Activated T-cell treated with anti-CD3 and anti-CD28 coated beads for 48 hours (primary cell): ENCODE measurements at places on chromosomes 5 and 9.

- no peak for DNase-seq
Observed at GRCh38 chr5:150481972-150482406, 25.9 kb upstream of the NDST1 start.

DNA sequence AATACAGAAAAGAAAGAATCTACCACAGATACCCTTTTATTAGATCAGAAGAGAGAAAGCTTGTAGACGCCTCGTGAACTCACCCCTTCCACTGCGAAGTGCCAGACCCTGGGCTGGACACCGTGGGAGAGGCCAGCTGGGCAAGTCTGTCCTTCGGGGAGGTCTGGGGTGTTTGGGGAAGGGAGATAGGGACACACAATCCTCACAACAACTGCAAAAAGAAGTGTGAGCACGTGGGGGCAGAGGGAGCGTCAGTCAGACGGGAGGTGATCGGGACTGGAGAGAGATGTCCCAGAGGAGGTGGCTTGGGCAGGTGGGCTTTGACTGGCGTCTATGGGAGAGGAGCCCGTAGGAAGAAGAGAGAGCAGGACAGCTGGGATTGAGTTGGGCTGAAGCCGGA is 27.3 kb upstream of the GRHPR start:
- DNase-seq: no peak

- no peak for DNase-seq
Observed at GRCh38 chr5:76278261-76278789, 124.8 kb upstream of the IQGAP2 start.

DNA sequence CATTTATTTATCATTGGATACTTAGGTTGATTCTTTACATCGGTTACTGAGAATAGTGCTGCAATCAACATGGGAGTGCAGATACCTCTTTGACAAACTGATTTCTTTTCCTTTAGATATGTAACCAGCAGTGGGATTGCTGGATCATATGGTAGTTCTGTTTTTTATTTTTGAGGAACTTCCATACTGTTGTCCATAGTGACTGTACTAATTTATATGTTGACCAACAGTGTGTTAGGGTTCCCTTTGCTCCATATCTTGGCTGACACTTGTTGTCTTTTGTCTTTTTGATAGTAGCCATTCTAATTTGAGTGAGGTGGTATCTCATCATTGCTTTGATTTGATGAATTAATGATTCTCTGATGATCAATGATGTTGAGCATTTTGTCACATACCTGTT is 137.3 kb upstream of the PITX1 start:
- no peak for DNase-seq

DNA sequence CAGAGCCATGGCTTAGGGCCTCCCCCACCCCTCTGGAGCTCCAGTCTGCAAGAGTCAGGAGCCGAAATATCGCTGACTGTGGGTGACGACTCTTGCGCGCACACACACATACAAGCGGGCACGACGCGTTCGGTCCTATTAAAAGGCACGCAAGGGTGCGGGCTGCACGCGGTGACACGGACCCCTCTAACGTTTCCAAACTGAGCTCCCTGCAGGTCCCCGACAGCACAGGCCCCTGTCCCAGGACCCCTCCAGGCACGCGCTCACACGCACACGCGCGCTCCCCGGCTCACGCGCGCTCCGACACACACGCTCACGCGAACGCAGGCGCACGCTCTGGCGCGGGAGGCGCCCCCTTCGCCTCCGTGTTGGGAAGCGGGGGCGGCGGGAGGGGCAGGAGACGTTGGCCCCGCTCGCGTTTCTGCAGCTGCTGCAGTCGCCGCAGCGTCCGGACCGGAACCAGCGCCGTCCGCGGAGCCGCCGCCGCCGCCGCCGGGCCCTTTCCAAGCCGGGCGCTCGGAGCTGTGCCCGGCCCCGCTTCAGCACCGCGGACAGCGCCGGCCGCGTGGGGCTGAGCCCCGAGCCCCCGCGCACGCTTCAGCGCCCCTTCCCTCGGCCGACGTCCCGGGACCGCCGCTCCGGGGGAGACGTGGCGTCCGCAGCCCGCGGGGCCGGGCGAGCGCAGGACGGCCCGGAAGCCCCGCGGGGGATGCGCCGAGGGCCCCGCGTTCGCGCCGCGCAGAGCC is at the start of gene GRIN1:
Gene GRIN1 (plus strand): TSS at position 433 of the 746 bp plus-strand sequence. CDS start 333 bp downstream, outside the sequence.
- no peak for DNase-seq

DNA sequence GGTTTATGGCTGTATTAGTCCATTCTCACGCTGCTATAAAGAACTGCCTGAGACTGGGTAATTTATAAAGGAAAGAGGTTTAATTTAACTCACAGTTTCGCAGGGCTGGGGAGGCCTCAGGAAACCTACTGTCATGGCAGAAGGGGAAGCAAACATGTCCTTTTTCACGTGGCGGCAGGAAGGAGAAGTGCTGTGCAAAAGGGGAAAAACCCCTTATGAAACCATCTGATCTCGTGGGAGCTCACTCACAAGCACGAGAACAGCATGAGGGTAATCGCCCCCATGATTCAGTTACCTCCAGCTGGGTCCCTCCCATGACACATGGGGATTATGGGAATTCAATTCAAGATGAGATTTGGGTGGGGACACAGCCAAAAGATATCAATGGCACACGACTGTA is 13.9 kb downstream of the LRRC70 start:
- no peak for DNase-seq

GRCh38 chr5:170631466-170632195 is 127.8 kb downstream of the KCNIP1 start:
- no peak for DNase-seq

DNA sequence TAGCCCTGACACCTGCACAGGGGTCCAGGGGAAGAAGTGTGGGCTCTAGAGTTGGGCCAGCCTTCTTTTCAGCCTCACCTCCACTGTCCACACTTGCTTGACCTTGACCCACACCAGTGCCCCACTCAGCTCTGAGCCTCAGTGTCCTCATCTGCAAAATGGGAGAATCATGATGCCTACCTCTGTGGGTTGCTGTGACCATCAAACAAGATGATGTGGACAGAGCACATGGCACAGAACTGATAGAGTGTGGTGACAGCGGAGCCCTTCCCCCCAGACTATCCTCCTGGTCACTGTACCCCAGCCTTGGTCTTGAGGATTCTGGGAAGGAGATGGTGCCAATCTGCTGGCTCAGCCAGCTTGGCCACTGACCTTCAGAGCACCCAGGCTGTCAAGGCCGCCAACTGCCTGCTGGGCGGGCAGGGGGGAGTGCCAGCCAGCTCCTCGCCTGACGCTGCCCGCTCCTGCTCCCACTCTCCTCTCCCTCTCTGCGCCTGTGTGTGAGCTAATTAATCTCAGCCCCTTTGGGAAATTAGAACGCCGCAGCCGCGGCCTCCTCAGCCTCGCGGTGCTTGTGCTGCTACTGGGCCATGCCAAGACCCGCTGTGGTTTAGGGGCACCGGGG is 16.7 kb downstream of the CXXC5 start:
- no peak for DNase-seq
